Activated CD8-positive, alpha-beta memory T cell treated with anti-CD3 and anti-CD28 coated beads for 1 hour (primary cell): ENCODE measurements at places on chromosomes 11 and 22.

DNA sequence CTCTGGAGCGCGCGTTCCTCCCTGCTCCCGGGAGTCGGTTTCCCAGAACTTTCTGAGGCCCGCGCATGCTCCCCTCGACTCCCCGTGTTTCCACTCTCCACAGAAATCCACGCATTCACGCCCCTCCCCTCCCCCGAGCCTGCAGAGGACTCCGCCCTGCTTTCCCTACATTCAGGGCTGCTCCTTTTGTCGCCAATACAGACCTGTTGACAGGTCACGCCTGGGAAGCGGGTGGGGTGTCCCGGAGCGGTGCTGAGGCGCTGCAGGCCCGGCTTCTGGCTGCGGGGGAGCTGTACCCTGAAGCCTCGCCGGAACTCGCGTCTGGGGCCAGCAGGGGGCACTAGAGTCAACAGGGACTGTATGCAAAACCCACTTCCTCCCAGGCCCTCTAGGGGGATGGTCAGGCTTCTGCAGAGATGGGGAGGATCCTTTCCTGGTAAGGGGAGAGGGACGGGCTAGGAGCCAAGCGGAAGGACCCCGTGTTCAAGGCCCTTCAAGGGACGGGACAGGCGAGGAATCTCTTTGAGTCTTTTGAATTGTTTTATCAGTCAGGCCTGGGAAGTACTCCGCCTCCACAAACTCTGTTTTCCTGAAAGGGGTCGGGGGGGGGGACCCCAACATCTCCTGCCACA, at the start of gene PRAME:
PRAME (minus strand) TSS at position 294 of the 632 bp plus-strand sequence. CDS start 2,433 bp downstream, outside the sequence.
- peak; percentile 10 for DNase-seq

- no peak for DNase-seq
These were observed 64.3 kb upstream of the IGLL5 start for GRCh38 chr22:22823131-22823810.

DNA sequence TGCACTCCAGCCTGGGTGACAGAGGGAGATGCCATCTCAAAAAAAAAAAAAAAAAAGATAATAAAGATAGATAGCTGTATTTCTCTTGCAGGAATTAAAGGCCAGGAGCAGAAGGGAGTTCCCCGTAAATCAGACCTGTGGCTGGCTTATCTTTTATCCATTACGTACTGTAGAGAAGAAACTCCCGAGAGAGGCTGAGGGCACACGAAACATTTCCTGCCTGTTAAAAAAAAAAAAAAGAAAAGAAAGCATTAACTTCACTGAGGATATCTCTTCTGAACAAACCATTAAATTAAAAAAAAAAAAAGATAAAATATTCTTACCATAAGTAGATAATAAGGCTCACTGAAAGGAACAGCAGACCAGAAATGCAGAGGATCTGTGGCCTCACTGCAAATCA, 22.5 kb downstream of the P4HA3 start:
- DNase-seq = no peak

DNA sequence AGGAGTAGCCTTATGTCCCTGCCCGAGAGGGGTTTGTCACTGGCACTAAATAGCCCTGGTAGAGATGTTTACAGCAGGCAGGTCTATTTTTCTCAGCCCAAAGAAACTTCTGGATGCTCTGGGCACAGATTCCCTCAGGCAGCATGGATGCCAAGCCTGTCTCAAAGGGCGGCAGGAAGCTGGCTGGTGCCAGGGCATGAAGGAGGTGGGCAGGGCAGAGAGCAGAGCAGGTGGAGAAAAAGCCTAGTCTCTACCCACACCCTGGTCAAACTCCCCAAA, 4.1 kb upstream of the GAS2L1 start:
- DNase-seq = no peak

DNA sequence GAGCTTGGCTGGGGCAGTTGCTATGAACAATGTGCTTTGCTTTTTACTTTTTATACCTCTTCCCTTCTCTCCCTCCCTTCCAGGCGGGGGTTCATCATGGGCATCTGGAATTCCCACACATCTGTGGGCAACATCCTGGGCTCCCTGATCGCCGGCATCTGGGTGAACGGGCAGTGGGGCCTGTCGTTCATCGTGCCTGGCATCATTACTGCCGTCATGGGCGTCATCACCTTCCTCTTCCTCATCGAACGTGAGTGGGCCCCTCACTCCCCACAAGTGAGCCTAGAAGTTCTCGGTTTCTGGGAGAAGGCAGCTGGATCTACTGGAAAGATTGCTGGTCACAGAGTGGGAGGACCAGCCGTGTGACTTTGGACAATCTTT, 17.4 kb downstream of the SLC37A2 start:
- DNase-seq = no peak

GRCh38 chr11:36460220-36460619, 49.9 kb downstream of the TRAF6 start:
- no peak for DNase-seq

GRCh38 chr11:119172513-119172912, 4.0 kb downstream of the NLRX1 start:
- no peak for DNase-seq

- DNase-seq = no peak
These were observed 1.5 kb downstream of the WNT7B start for GRCh38 chr22:45975164-45976161.

DNA sequence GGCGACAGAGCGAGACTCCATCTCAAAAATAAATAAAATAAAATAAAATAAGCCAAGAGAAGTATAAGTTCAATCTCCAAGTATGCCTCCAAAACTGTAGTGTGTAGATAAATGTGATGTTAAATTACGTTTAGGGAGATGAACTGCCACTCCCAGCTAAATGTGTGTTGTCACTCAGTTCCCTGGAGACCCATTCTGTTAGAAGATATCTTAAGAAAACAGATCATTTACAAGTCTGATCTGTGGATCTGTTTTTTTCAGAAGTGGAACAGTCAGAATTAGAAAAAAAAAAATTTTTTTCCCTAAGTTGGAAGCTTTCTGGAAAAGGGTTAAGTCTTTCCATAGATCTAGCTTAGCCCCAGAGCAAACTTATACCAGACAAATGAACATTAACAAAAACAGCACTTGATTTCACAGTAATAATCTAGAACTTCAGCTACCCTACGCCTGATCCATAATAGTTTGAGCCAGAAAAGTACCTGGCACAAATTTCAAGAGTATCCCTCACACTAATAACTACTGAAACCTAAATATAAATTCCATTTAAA, 18.2 kb downstream of the CELF1 start:
- no peak for DNase-seq

DNA sequence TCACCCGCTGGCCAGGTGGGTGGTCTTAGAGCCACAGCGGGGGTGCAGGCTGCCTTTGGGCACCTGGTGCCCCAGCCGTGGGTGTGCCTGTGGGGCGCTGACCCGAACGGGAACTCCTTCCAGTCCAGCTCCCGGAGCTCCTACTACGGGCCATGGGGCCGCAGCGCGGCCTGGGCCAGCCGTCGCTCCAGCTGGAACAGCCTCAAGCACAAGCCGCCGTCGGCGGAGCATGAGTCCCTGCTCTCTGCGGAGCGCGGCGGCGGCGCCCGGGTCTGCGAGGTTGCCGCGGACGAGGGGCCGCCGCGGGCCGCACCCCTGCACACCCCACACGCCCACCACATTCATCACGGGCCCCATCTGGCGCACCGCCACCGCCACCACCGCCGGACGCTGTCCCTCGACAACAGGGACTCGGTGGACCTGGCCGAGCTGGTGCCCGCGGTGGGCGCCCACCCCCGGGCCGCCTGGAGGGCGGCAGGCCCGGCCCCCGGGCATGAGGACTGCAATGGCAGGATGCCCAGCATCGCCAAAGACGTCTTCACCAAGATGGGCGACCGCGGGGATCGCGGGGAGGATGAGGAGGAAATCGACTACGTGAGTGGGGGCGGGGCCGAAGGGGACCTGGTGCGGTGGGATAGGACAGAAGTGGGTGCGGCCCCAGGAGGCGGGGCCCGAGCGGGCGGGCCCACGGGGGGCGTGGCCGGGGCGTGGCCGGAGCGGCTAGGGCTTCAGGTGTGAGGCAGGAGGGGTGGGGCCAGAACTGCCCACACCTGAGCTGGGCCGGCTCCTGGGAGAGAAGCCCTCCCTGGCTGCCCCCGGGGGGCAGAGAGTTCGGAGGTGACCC, 91.5 kb downstream of the CACNA1I start:
- peak; percentile 61 for DNase-seq

DNA sequence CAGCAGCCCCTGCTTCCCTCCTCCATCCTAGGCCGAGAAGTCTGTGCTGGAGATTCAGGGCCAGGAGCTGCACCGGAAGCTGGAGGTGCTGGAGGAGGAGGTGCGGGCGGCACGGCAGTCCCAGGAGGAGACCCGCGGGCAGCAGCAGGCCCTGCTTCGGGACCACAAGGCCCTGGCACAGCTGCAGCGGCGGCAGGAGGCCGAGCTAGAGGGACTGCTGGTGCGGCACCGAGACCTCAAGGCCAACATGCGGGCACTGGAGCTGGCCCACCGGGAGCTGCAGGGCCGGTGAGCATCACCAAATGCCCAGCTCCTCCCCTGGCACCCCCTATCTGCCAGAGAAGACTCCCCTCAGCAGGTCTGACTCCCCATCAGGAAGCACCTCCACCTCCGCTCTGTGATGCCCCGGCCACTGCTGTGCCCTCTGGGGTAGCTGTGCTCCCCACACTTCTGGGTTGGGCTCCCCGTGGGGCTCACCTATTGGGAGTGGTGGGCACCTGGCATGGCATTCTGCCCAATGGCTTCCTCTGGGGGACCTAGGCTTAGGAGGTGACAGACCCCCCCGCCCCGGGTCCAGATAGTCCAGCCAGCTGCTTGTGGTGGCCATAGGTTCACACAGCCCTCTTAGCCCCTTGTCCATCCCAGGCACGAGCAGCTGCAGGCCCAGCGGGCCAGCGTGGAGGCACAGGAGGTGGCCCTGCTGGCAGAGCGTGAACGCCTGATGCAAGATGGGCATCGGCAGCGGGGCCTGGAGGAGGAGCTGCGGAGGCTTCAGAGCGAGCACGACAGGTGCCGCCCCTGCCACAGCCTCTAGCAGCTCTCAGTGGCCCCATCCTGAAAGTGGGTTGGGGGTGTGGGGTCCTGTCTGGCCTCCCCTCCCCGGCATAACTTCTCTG, 6.6 kb upstream of the RPS6KA4 start:
- DNase-seq = no peak

GRCh38 chr22:45096256-45096907, 67.3 kb upstream of the NUP50 start:
- no peak for DNase-seq

GRCh38 chr22:46201059-46201757, 48.9 kb downstream of the CDPF1 start:
- no peak for DNase-seq

GRCh38 chr11:103633819-103634590, 402.4 kb upstream of the DDI1 start:
- no peak for DNase-seq

GRCh38 chr11:96326959-96327358, 16.0 kb downstream of the MAML2 start:
- no peak for DNase-seq

GRCh38 chr11:4610258-4610935, 2.4 kb upstream of the TRIM68 start:
- no peak for DNase-seq

GRCh38 chr22:35409783-35410662, 10.1 kb downstream of the MCM5 start:
- no peak for DNase-seq

- no peak for DNase-seq
These were observed 9.4 kb upstream of the NAP1L4 start for GRCh38 chr11:3001496-3001895.

DNA sequence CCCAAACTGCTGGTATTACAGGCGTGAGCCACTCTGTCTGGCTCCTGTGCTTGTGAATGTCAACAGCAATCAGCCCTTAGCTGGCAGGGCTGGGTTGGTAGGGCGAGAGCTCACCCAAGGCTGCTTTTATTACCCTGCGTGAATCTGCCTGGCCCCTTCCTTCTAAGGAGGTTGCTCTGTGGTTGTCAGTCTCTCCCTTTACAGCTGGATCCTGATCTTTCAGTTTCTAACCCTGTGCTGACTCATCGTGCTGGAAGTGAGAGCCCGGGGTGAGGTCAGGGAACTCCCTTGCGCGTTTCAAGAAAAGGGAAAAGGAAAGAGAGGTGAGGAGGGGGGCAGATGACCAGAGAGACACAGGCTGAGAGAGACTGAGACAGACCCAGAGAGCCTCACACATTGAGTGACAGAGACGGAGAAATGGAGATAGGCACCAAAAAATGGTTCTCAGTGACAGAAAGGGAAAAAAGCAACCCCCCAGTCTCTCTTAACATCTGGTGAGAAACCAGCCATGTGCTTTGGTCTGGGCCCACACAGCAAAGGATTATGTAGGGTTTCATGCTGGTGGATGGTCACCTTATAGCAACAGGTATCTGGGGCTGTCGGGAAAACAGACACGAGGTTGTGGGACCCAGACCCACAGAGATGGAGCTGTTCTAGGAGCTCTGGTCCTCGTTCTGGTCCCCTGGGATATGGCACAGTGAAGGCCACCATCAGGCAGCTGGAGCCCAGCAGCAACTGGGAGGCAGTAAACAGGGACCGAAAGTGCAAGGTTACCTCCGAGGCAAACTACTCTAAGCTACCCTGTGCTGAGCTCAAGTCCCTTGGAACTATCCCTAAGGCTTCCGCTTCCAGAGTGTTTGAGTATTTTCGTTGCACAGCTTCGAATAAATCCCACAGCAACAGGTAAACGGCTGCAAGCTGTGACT, 2.5 kb downstream of the TCN2 start:
- DNase-seq = no peak

DNA sequence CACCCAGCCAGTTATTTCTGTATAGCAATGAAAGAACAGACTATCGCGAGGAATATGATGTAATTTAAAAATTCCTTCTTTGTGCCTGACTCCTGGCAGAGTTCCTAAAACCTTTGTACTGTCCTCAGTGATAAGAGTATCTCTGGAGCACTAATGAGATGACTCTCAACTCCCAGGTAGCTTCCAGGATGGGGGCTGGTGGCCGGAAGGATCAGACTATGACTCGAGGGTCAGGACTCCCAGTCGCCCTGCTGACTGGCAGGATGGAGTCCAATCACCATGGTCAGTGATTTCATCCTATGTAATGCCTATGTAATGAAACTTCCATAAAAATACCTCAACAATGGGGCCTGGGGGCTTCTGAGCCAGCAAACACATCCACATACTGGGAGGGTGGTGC, 135.1 kb downstream of the SHANK2 start:
- no peak for DNase-seq
